ENCODE measurements at places on chromosomes 2 and 18. TPM values are rescaled to one million over a fixed set of nuclear protein-coding genes. Genes with fewer than 3 reads are reported as not detected.

GRCh38 chr18:79428287-79428686, 32.6 kb downstream of the NFATC1 start:
- no peak for DNase-seq

DNA sequence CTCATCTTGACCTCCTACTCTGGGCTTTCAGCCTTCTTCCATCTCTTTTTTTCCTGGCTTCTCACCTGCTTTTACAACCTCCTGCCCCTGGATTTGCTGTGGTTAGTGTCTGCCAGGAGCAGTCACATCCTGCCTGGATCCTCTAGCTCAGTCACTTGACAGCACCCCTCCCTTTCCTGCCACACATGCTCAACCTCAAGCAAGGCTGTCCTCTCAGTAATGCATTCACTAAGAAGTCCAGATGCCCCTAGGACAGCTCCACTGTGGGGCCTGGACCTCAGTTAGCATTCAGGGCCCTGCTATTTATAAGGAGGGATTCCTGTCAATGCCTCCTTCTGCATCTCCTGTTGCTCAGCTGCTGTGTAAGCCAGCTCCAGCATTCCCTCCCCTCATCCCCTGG, 275.5 kb downstream of the SMAD2 start:
- no peak for DNase-seq

GRCh38 chr2:136012315-136012714, 26.9 kb upstream of the DARS1 start:
- no peak for DNase-seq

- DNase-seq: peak; percentile 73
These were observed 1548.8 kb upstream of the LRRTM1 start for GRCh38 chr2:81853341-81853740.

- DNase-seq: peak; percentile 91
These were observed 77.2 kb upstream of the TXNDC2 start for GRCh38 chr18:9808295-9809241.

DNA sequence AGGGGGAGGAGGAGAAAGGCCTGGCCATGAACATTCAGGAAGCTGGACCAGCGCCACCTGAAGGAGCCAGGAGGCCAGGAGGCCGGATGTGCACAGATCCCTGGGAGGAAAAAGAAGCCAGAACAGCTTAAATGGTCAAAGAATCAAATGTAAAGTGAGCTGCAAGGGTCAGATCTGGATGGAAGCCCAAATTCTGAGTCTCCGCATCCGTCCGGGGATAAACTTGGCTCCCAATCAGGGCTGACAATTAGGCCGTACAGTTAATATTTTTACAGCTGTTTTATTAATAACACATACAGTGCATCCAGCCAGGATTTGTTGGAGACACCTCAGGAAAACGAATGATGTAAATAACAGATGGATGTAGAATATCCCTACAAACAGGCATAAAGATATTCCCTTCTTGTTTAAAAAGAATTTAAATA, 495.1 kb upstream of the TCF4 start:
- DNase-seq: no peak

DNA sequence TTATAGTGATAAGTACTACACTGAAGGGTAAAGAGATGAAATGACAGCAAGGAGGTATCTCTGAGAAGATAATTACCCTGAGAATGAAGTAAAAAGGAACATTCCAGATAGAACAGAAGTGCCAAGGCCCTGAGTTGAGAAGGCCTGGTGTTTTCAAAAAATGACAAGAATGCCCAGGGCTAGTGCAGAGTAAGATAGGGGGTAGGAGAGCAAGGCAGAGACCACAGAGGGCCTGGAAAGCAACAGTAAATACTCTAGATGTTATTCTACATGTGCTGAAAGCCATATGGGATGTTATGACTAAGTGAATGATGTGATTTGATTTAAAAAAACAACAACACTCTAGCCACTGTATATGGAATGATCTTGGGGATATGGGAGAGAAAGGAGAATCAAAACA, 52.3 kb downstream of the BAZ2B start:
- DNase-seq: no peak

DNA sequence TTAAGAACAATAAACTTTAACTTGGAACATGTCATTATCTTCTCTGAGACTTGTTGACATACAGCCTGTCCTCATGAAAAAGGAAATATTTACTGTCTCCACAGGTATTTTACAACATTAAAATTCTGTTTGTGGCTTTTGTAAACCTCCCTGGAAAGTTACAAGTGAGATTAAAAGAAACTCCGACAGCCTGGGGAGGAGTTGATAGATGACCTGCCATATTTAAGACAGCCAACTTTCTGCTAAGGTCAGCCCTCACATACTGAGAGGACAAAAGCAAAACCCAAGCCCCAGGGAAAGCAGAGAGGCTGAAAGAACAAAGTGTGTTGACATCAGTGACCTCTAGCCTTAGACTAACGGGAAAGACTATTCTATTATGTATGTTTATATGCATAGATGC, 350.2 kb downstream of the RIT2 start:
- DNase-seq: no peak

GRCh38 chr2:62010632-62011256, 105.3 kb downstream of the COMMD1 start:
- DNase-seq: peak; percentile 67

The NDUFS1 gene
- 188 TPM for total RNA-seq

The REG1A gene
- total RNA-seq: not detected

The FAP gene
- total RNA-seq: 0.15 TPM

The EMILIN2 gene
- total RNA-seq: 10.9 TPM

The DSEL gene
- total RNA-seq: 10.7 TPM

The CPS1 gene
- total RNA-seq: 38.4 TPM

The TRIM43 gene
- total RNA-seq: not detected

The PIK3C3 gene
- total RNA-seq: 88.2 TPM
